Stimulated activated CD4-positive, alpha-beta T cell treated with anti-CD3 and anti-CD28 coated beads, TNF-alpha, amount 100 ng/mL, for 4 hours (primary cell): ENCODE measurements at places on chromosomes 5 and 9.
A peak's percentile ranks its signal among the peaks of the same experiment; 100 is the strongest.

- no peak for DNase-seq
Measured at GRCh38 chr9:35211854-35212253, 50.0 kb downstream of the UNC13B start.

GRCh38 chr9:133453651-133454050 lies 6.1 kb upstream of the CACFD1 start:
- no peak for DNase-seq

- DNase-seq, result no peak
Measured at GRCh38 chr9:4831944-4832343, 39.2 kb downstream of the RCL1 start.

DNA sequence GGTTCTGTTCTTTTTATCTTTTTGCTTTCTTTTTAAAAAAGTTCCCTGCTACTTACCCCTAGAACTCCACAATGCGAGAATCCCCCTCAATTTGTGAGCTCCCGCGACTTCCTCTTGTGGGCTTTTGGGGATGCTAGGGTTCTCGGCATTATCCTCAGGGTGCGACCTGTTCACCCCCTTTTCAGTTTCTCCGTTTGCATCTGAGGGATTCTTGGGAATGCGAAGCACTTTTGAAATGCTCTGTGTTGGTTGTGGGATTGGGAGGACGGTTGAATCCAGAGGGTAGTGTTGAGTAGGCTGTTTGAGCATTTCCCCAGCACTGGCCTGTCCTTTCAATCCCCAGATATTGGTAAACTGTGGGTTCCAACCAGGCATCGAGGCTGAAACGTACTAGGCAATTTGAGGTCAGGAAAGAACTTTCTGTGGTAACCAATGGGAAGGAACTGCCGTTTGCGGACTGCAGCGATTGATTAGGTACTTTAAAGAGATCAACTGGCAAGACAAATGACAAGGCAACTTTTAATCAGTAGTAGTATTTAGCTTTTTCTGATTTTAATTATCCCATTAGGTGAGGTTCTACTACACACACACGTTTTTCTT lies 415 bp downstream of the XRCC4 start:
- no peak for DNase-seq

DNA sequence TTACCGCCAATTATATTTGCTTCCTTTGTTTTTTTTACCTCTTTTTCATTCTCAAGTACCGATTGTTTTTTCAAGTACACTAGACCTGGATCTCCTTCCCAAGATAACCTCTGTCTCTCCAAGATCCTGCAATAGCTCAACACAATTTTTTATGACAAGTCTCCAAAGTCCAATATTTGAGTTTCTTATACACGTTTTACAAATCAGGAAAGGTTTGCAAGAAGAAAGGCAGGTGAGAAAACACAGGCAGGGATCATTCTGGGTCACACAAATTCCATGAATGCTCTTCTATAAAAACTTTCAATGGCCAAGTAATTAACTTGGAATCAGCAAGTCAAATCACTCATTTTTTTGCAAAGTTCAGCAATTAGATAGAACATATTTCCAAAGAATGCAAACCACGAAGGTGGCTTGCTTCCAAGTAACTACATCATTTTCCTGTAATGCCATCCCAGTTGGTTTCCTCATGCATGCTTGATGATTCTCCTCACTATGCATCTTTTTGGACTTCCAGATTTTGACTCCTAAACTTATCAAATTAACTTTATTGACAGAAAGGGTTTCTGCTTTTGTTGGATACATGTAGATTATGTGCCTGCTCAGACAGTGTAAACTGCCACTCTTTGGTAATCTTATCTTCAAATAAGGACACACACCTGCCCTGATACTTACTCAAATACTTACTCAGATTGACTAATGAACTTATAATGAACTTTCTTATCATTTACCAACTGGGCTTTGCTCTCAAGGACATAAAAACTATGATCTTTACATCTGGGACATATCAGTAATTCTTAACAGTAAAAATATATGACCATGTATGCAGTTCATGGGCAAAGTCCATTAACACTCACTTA lies 24.7 kb upstream of the IFNE start:
- no peak for DNase-seq

DNA sequence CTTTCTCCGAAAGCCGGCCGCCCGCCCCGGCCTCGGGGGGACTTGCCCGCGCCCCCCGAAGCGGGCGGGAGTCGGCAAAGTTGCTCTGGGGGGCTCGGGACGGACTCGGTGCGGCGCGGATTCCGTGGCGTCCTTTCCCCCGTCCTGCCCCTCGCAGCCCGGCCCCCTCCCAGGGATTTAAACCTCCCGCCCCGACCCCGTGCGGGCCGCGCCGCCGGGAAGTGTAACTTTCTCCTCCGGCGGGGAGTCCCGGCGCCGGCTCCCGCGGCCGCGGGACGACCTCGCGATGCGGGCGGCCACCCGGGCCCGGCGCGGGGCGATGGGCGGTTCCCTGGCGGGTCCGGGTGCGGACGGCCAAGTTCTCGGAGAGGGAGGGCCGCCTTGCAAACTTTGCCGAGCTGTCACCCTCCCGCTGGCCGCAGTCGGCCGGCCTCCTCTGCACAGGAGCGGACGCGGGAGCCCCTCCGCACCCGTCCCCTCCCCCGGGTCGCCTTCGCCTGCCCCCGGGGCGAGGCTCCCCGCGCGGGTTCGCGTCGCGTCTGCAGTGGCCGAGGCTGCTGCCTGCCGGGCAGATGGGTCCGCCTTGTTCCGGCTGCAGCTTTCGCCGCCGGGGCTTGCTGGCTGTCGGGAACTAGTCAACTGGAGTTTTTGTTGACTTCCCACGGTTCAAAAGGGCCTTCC lies 732 bp downstream of the PBX3 start:
- DNase-seq, result peak; percentile 10

GRCh38 chr5:112202694-112203093 lies 216.4 kb downstream of the EPB41L4A start:
- DNase-seq, result no peak

DNA sequence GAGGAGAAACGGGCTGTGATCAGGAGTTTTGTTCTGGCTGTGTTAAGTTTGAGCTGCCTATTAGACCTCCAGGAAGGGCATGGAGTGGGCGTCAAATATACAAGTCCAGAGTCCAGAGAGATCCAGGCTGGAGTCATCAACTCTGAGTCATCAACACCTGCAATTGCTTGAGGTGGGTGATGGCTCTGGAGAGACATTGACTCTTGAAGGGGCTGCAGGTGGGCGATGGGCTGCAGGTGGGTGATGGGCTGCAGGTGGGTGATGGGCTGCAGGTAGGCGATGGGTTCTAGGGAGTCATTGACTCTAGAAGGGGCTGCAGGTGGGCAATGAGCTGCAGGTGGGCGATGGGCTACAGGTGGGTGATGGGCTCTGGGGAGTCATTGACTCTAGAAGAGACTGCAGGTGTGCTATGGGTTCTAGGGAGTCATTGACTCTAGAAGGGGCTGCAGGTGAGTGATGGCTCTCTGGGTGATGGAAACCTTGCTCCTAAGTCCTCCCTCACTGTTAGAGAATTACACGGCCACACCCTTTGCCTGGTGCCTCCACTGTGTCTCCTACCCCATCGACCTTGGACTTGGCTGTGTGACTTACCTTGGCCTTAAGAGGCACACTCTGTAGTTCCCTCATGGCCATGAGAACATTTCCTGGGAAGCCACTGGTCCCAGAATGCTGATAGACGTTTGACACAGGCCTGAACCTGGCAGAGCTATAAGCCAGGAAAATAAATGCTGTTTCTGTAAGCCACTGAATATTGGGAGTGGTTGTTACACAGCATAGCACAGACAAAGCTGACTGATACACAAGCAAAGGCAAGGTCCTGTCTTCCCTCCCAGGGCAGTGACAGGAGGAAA lies 10.4 kb upstream of the FIBCD1 start:
- DNase-seq, result no peak

GRCh38 chr5:106443746-106444145 lies 1227.0 kb downstream of the EFNA5 start:
- DNase-seq, result no peak

GRCh38 chr9:128891321-128892220 lies 9.6 kb downstream of the LRRC8A start:
- DNase-seq, result no peak

DNA sequence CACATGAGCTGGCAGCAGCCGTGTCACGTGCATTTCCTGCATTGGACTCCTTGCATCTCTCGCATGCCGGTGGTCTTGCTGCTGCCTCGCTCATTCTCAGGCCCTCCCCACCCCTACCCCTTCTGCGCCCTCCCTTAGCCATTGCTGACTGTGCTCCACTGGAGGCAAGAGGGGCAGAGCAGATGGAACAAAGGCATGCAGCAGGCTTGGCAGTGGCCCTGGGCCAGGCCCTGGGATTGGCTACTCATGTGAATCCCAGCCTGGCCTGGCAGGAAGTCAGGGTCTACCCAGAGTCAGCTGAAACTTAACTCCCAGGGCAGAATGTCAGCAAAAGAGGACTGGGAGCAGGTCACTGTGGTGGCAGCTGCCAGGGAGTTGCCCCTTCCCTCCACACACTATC lies 62.3 kb downstream of the TSTD2 start:
- DNase-seq, result no peak
